ENCODE measurements at places on chromosomes 3 and 15.

- DNase-seq = no peak
These were observed 413.8 kb upstream of the CCDC54 start for GRCh38 chr3:106963442-106963841.

- DNase-seq = no peak
These were observed 129.2 kb upstream of the SUCLG2 start for GRCh38 chr3:67783281-67784250.

DNA sequence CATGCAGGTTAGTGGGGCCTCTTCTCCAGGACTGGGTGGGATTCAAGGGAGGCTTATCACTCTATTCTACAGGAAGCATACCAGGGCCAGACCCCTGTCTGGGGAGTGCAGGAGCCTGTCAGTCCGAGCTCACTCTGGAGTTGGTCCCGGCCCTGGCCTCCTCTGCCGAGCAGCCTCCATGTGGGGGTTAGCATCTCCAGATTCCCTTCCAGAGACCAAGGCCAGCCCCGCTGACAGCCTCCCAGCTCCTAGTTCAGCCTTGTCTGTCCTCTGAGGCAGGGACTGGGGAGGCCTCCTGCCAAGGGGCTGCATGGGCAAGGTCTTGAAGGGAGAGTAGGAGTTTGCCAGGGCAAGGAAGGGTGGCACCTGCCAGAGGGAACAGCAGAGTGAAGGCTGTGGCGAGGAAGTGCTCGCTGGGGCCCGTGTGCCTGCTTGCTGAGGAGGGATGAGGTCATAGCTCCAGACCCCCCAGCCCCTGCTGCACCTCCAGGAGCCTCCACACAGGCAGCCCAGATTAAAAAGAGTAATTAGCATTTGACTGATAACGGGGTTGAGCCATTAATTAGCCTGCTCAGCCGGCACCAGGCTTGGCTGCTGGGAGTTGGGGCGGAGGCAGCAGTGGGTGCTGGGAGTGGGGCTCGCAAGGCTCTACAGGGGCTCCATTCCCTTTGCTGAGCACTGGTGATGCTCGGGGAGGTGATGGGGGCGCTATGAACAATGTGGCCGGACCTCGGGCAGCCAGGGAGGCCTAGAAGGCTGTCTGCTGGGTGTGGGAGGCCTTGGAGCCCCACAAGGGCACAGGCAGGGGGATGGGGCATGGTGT, 54.3 kb downstream of the DNAJB8 start:
- DNase-seq = no peak

DNA sequence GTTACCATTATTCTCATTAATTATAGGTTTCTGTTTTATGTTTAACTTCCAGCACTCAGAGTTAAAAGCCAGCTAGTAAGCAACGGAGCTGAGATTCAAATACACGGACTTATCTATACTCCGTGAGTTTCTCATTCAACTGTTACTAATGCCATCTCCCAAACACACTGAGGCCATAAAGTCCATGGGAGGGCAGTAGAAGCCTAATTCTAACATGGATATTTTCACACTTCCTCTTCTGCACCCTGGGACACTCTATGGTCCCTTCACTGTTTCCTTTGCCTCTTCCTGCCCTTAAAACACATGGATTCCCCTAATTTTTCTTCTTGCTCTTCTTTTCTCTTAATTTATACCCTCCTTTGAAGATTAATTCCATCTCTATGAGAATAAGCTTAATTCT, 245.0 kb downstream of the KLF13 start:
- DNase-seq = no peak

DNA sequence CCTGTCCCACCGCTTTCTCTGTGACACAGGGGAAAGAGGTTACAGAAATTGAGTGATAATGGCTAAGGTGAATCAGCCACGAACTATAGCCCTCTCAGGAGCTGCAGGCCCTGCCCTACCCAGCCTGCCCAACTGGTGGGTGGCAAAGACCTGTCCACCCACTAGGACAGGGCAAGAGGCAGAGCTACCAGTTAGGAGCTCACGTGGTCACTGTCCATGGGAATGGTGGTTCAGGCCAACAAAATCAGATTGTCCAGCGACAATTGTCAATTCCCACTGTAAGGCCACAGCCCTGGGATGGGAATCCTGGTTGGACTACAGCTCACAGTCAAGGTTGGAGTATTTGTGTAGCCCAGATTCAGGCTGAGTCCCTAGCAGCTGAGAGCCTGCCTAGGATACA, 75.0 kb downstream of the PPCDC start:
- DNase-seq = no peak

GRCh38 chr3:172965256-172965655, 175.8 kb downstream of the SPATA16 start:
- no peak for DNase-seq

GRCh38 chr3:195921334-195921791, 13.0 kb upstream of the TNK2 start:
- DNase-seq = peak; percentile 11

GRCh38 chr3:133268726-133269134, 131.1 kb upstream of the BFSP2 start:
- no peak for DNase-seq

Data from kidney (tissue), 22 donors.